Gastrocnemius medialis (tissue), 4 donors: ENCODE measurements at places on chromosomes 12 and 14. TPM values are rescaled to one million over a fixed set of nuclear protein-coding genes. Genes with fewer than 3 reads are reported as not detected.

The TTC7B gene
- total RNA-seq, result 35.4 TPM

The SERPINA10 gene
- total RNA-seq, result not detected

The FAR2 gene
- total RNA-seq, result 3.2 TPM

DNA sequence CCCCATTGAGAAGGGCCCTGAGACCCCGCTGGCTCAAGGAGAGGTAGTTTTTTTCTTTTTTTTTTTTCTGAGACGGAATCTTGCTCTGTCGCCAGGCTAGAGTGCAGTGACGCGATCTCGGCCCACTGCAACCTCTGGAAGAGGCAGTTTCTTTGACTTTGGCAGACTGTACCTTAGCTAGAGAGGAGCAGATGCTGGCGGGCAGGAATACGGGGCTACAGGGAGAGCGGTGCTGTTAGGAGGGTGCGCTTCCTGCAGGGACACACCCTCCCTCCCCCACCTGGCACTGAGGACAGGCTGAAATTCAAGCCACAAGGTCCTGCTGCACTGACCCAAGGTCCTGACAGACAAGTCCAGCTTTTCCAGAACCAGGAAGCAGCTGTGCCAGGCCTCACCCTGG, 32.2 kb upstream of the NUDT14 start:
- no peak overlapping the region for H3K4me3 ChIP-seq
- DNase-seq, result no peak
- peaks cover 27% of the 10 kb centered on the region for H3K36me3 ChIP-seq
- no peaks in the 10 kb centered on the region for H3K27me3 ChIP-seq
- H3K4me1 ChIP-seq, result peaks cover 7% of the 10 kb centered on the region

DNA sequence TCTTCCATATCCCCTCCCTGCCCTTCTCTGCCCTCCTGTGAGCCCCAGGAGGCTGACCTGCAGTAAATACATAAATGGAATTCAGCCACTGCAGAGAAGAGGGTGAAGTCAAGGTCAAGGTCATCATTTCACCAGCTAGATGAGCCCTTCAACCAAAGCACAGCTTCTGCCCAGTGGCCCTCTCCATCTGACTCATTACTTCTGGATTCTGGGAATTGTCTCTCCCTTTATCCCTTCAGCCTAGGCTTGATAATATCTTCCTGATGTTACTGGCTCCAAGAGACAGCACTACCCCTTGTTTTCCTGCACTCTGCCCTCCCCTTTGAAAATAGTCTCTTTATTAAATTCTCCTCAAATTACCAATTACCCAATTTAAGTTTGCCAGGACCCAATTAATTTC, 64.5 kb downstream of the TTC9 start:
- H3K4me1 ChIP-seq, result no peaks in the 10 kb centered on the region
- no peak overlapping the region for H3K27ac ChIP-seq
- no peak overlapping the region for H3K4me3 ChIP-seq
